ENCODE measurements at places on chromosomes 5 and 9. TPM values are rescaled to one million over a fixed set of nuclear protein-coding genes. Genes with fewer than 3 reads are reported as not detected.

Gene ZSWIM6
- total RNA-seq, result 25.0 TPM

Gene PCDHB3
- 0.38 TPM for total RNA-seq

Gene TRIP13
- total RNA-seq, result 34.1 TPM

Gene SOX30
- total RNA-seq, result not detected

Gene LIFR
- 25.8 TPM for total RNA-seq

Gene SPINK6
- not detected for total RNA-seq

Gene NFX1
- 15.2 TPM for total RNA-seq

Gene CAMK2A
- not detected for total RNA-seq

Gene SLC6A7
- not detected for total RNA-seq

Gene KCNIP1
- total RNA-seq, result not detected

Gene PCDHB15
- 0.90 TPM for total RNA-seq

Gene PAEP
- not detected for total RNA-seq

Gene MEGF9
- 7.8 TPM for total RNA-seq

Gene RNF183
- total RNA-seq, result not detected

Gene PCDHGA7
- total RNA-seq, result 1.4 TPM

Gene DBH
- not detected for total RNA-seq

Gene WDR38
- not detected for total RNA-seq

Gene LNPEP
- total RNA-seq, result 30.6 TPM

All from endothelial cell of coronary artery (primary cell).